Activated T-cell treated with anti-CD3 and anti-CD28 coated beads for 24 hours (primary cell): ENCODE measurements at places on chromosomes 5 and 9.

DNA sequence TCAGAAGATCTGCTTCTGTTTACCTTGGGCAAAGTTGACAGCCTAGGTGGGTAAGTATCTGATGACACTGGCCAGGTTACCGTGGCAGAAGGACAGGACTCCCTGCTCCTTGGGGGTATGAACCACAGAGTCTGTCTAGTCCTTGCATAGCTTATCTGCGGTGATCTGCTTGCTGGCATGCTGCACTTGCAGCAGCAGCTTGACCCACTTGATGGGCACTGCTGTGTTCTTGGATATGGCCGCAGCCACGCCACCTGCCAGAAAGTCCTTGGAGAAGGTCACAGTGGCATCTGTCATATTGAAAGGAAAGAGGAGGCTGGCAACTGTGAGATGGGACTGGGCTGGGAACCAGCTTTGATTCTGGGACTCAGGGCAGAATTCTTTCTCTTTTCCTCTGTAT is 35.9 kb upstream of the POC5 start:
- DNase-seq: no peak

GRCh38 chr5:51380603-51381207 is 2.5 kb upstream of the ISL1 start:
- no peak for DNase-seq

DNA sequence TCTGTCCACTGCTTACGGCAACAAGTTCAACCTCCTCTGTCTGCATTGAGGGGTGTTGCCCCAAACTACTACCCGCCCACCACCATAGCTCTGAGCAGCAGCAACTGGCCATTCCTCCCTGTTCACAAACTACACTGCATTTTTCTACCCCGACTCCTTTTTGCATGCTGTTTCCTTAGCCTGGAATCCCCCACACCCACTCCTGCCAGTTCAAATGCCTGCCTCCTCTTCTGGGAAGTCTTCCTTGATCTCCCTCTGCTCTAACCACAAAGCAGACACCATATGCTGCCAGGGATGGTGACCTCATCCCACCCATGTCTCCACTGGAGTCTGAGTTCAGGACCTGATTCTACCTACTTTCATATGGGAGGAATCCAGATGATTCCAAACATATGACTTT is 13.3 kb downstream of the ALDH1B1 start:
- no peak for DNase-seq

- DNase-seq: no peak
These were observed 272.0 kb downstream of the DMRTA1 start for GRCh38 chr9:22718653-22719052.

DNA sequence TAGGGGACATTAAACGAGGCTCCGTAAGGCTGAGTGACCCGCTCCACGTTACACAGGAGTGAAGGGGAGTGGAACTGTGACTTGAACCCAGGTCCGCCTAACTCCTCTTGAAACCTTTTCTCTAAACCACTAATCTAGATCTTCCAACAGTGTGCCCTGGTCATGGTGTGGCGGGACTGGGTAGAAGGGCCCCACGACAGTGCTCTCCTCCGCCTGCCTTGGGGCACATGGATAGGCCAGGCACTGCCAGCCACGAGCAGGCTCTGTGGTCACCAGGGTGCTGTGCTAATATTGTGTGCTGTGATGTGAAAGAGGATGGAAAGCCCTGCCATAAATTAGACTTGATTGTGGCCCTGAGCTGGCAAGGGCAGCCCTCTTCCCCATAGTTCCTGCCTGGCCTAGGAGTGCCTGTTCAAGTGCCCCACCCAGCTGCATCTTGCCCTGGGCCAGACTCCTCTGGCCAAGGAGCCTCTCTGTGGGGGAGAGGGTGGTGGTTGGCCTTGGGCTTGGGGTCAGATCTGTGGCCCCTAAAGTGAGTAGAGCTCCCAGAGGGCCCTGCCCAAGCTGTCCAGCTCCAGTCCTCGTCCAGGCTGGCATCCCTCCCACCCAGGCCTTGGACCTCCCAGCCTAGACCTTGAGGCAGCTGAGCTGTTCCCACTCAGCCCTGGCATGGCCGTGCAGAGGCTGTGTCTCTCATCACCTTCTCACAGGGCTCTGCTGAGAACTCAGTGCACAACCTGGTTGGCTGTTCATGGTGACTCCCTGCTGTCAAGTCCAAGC is 67.8 kb upstream of the TBC1D2 start:
- no peak for DNase-seq

- no peak for DNase-seq
These were observed at the start of gene ZNF462 for GRCh38 chr9:106862821-106863720. TSS of gene ZNF462 (plus strand) at chr9:106863166. CDS start at chr9:106923384, 60,218 bp downstream.

DNA sequence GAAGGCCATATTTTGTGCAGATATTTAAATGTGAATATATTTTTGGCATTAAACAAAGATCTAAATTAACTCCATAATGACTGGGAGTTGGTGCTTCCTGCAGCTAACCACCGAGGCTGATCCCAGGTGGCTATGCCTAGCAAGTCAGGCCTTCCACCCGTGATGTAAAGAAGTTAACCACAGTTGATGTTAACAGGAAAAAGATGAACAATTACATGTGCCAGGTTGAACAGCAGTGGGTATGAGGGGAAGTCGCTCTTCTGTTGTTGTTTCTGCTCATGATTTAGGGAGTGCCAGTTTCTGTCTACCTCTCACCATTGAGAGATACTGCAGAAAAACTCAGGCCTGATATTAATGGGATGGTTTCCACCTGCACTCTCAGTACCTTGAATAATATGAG is 334.3 kb downstream of the EBF1 start:
- no peak for DNase-seq

GRCh38 chr5:58545912-58546311 is 37.0 kb upstream of the RAB3C start:
- DNase-seq: no peak

DNA sequence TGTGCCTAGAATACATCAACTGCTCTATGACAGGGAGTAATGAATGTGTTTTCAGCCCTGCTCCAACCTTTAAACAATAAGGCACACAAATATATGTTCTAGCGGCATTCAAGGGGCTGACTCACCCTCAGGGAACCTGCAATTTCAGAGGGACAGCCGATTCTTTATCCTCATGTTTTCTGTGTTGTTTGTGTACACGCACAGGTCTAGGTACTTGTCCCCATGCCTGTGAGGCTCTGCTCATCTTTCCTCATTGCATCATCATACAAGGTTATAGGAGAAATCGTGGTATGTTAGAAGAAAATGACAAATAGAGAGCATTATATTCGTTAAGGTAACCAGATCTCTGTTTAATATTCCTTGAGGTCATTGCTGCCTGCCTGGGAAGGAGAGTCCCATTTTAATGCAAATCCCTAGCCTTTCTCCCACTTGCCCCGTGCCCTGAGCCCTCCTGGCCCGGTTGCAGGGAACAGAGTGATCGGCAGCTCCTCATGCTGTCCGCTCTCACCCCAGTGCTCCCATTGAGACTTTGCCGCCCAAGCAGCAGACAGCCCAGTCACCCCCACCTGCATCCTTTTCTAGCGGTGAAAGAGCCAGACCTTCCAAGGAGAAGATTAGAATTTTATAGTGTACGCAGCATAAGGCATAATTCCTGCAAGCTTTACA is 14.6 kb downstream of the MAP1B start:
- no peak for DNase-seq
